ENCODE measurements at places on chromosomes 3 and 15.
A peak's percentile ranks its signal among the peaks of the same experiment; 100 is the strongest.

- no peak for DNase-seq
Measured at GRCh38 chr3:184332370-184333090, 4.9 kb upstream of the FAM131A start.

- DNase-seq, result no peak
Measured at GRCh38 chr3:17190353-17191078, 305.8 kb downstream of the PLCL2 start.

DNA sequence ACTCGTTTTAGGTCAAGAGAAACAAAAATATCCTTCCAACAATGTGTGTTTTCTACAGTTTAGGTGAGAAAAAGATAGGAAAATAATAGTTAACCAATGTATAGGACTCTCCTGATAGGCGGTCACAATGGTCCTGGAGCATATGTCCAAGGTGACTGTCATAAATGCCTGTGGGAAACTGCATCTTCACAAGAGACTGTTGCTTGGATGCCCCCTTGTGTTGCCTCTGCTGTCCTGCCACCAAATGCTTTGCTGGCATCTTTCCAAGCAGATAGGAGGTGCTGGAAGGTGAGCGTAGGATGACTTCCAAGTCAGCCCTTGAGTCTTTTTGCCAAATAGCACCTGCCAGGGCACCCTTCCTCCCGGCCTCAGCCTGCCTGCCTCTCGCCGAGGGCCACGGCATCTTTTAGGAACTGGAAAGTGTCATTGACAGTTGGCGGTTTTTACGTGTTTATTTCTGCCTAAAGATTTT lies 24.1 kb upstream of the SACM1L start:
- DNase-seq, result peak; percentile 20

DNA sequence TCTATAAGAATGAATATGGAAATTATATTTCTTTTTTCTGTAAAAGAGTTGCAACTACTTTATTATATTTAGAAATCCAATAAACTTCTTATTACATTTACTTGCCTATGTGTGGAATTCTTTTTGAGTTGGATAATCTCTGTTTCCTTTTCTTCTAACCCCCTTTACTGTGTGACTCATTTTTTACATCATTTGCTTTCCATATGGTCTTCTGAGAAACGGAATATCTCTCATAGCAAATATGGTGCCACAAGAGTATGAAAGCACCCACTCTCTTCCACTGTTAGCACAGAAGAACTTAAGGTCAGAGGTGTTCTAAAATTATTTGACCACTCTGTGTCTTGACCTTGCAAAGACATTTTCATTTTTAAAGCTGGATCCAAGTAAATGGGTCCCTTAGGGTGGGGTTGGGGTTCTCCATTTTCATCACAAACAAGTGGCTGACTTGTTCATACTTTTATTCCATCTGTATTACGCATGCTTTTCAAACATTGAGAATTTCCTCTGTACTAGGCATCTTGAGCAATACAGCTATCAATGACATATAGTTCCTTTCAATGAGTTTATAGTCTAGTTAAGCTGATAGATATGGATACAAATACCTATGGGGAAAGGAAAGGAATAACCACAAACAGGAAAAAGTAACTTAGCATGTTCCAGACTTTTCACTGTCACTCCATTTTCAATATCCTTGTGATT lies 281.1 kb upstream of the TPRG1 start:
- no peak for DNase-seq

DNA sequence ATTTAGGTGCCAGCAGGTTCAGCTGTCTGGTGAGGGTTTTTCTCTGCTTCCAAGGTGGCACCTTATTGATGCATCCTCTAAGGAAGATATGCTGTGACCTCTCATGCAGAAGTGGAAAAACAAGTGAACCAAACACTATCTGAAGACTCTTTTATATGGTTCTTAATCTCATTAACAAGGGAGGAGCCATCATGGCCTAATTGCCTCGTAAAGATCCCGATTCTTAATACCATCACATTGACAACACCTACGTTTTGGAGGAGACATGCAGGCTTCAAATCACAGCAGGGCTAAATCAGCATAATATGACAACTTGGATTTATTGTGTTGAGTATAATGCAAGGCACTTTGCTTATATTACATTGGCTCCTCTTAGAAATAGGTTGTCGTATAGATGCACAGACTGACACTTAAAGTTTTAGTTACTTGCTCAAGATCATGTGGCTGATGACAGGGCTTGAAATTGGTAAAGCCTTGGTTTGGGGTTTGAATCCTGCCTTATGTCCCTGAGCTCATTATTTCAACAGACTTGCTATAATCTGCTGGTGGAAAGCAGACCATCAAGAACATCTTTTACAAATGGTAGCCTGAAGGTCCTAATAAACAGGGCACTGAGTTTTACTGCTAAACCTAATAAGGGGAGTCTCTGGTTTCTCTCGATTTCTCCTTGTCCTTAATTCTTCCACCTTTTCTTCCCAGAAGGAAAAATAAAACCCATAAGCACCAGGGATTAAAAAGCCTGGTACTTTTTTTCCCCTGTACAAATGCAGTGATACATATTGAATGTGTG lies 88.2 kb downstream of the PTPRG start:
- DNase-seq, result no peak

Measured in stimulated activated CD8-positive, alpha-beta memory T cell treated with anti-CD3 and anti-CD28 coated beads, Interleukin-4, amount 100 ng/mL, for 4 hours (primary cell).